Sigmoid colon (tissue), 7 donors: ENCODE measurements at places on chromosomes 11 and 22. TPM values are rescaled to one million over a fixed set of nuclear protein-coding genes. Genes with fewer than 3 reads are reported as not detected.

GRCh38 chr11:86571273-86571948, 101.0 kb downstream of the ME3 start:
- H3K36me3 ChIP-seq = no peaks in the 10 kb centered on the region
- no peaks in the 10 kb centered on the region for H3K27me3 ChIP-seq
- H3K27ac ChIP-seq = no peak overlapping the region
- no peak overlapping the region for H3K4me3 ChIP-seq
- DNase-seq = no peak

GRCh38 chr11:16946477-16947282, 67.5 kb downstream of the PLEKHA7 start:
- H3K4me1 ChIP-seq = no peaks in the 10 kb centered on the region
- H3K4me3 ChIP-seq = no peak overlapping the region
- H3K36me3 ChIP-seq = no peaks in the 10 kb centered on the region
- H3K27me3 ChIP-seq = no peaks in the 10 kb centered on the region
- H3K27ac ChIP-seq = no peak overlapping the region

GRCh38 chr22:24184057-24184798, 2.9 kb downstream of the SUSD2 start:
- DNase-seq = peak; percentile 56
- peaks cover 22% of the 10 kb centered on the region for H3K4me1 ChIP-seq

DNA sequence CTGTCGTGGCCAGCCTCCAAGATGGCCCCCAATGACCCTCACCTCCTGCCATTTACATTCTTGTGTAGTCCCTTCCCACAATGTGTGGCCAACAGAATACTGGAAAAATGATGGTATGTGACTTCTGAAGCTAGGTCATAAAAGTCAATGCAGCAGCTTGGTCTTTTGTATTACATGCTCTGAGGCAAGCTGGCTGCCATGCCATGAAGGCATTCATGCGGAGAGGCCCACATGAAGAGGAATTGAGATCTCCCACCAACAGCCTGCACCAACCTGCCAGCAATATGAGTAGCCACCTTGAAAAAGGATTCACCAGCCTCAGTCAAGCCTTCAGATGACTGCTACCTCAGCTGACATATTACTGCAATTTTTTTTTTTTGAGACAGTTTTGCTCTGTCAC, 4.6 kb downstream of the MRTFA start:
- H3K36me3 ChIP-seq = no peaks in the 10 kb centered on the region
- H3K27me3 ChIP-seq = no peaks in the 10 kb centered on the region
- DNase-seq = peak; percentile 34
- no peak overlapping the region for H3K27ac ChIP-seq
- peaks cover 57% of the 10 kb centered on the region for H3K4me1 ChIP-seq
- no peak overlapping the region for H3K4me3 ChIP-seq

DNA sequence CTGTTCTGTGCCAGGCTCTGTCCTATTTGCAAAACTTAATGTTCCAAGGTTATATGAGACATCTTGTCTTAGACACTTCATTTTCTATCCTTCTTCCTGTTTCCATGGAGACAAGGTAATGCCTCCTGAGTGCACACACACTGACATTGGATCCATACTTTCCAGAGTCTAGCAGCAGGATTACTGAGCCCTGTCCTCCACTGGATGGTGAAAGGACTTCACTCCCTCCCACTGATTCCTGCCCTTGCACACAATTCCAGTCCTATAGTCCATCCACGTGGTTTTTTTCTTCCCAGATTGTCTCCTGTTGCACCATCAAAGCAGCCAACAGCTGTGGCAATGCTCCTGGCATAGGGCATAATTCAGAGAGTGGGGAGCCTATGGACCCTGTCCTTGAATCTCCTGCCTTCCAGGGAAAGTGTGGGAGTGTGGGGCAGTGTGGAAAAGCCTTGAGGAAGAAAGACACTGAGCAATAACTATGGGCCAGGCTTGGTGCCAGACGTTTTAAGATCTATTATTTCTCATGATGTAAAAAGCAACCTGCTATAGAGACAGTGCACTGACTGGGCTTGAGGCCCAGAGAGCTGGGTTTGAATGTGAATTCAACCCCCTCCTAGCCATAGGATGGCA, 31.3 kb downstream of the SERPINH1 start:
- H3K4me3 ChIP-seq = no peak overlapping the region
- no peaks in the 10 kb centered on the region for H3K27me3 ChIP-seq
- no peaks in the 10 kb centered on the region for H3K36me3 ChIP-seq
- no peak overlapping the region for H3K27ac ChIP-seq

GRCh38 chr11:126477535-126478305, 122.2 kb downstream of the ST3GAL4 start:
- H3K4me1 ChIP-seq = peaks cover 4% of the 10 kb centered on the region
- DNase-seq = no peak
- H3K36me3 ChIP-seq = no peaks in the 10 kb centered on the region
- no peak overlapping the region for H3K27ac ChIP-seq

DNA sequence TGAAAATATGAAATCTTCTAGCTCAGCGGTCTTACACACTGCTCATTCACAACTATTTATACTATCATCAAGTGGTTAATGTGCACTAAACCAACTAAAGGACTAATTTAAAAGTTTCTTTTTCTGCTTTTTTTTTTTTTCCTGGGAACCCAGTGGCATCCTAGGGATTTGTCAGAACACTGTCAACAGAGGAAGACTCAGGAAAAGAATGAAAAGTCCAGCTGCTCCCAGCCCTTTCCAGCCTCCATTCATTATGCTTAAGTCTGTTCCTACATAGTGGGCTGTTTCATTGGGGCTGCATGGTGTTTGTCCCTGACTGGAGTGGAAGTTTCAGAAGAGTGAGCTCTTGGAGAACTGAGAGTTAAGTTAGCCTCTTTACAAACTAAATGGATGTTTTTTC, 391.1 kb downstream of the AASDHPPT start:
- peaks cover 8% of the 10 kb centered on the region for H3K4me1 ChIP-seq
- no peak for DNase-seq
- no peaks in the 10 kb centered on the region for H3K27me3 ChIP-seq
- H3K4me3 ChIP-seq = no peak overlapping the region

DNA sequence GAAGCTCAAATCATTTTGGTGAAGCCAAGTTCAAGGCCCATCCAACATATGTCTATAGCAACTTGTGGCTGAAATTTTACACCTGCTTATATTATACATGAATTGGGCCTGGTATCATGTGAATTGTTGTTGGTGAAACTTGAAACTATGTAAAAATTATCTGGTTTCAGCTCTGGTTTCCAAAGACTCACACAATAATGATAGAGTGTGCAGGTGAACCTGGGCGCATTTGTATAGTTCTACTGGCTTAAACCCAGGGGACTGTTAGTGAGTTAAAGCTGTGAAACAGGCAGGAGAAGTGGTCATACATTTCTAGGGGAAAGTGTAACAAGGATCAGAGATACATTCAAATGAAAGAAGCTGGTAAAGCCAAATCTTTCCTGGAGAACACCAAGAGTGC, 627.3 kb downstream of the METTL15 start:
- H3K27ac ChIP-seq = no peak overlapping the region
- H3K36me3 ChIP-seq = no peaks in the 10 kb centered on the region
- DNase-seq = no peak
- no peak overlapping the region for H3K4me3 ChIP-seq

GRCh38 chr11:119741369-119742262, 12.6 kb upstream of the NECTIN1 start:
- H3K27ac ChIP-seq = no peak overlapping the region
- no peaks in the 10 kb centered on the region for H3K4me1 ChIP-seq
- H3K36me3 ChIP-seq = no peaks in the 10 kb centered on the region
- peaks cover 44% of the 10 kb centered on the region for H3K27me3 ChIP-seq
- no peak for DNase-seq

GRCh38 chr22:24408630-24409029, 18.8 kb upstream of the ADORA2A start:
- H3K36me3 ChIP-seq = no peaks in the 10 kb centered on the region
- DNase-seq = no peak
- H3K4me1 ChIP-seq = no peaks in the 10 kb centered on the region
- no peak overlapping the region for H3K4me3 ChIP-seq

DNA sequence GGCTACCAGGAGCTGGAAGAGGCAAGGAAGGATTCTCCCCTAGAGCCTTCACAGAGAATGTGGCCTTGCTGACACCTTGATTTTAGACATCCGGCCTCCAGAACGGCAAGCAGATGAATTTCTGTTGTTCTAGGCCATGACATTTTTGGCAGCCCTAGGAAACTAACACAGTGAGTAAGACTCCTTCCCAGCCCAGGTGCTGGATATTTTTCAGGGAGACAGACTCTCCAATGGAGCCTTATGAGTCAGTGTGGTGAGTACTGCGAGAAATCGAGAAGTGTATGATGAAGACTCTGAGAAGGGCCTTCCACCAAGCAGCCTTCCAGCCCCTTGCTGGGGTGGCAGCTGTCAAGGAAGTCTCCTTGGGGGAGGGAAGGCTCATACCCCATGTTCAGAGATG, 114.4 kb downstream of the OSBP2 start:
- H3K36me3 ChIP-seq = no peaks in the 10 kb centered on the region
- no peaks in the 10 kb centered on the region for H3K27me3 ChIP-seq
- no peak overlapping the region for H3K4me3 ChIP-seq

- no peak for DNase-seq
- H3K4me3 ChIP-seq = no peak overlapping the region
- no peaks in the 10 kb centered on the region for H3K27me3 ChIP-seq
- no peaks in the 10 kb centered on the region for H3K4me1 ChIP-seq
- no peak overlapping the region for H3K27ac ChIP-seq
Measured at GRCh38 chr11:17328871-17329494, 22.6 kb upstream of the NCR3LG1 start.

- H3K27ac ChIP-seq = no peak overlapping the region
- H3K4me3 ChIP-seq = no peak overlapping the region
- no peaks in the 10 kb centered on the region for H3K36me3 ChIP-seq
Measured at GRCh38 chr11:131038597-131038996, 122.3 kb upstream of the SNX19 start.

DNA sequence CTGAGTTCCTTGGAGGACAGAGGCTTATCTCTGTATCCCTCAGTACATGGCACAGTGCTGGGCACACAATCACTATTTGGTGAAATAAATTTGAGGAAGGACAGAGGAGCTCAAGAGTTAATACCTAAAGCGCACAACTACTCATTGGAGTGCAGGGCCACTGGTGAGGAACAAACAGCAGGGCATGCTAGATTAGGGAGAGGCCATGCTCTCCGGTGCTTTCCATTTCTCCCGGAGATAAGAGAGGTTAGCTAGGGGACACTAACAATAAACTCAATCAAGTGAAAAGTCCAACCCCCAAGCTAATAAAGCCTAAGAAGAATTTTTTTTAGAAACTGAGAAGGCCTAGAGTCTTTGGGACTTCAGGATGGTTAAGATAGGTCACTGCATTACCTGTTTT, 29.1 kb downstream of the NFRKB start:
- H3K27me3 ChIP-seq = no peaks in the 10 kb centered on the region
- peaks cover 53% of the 10 kb centered on the region for H3K36me3 ChIP-seq
- H3K4me3 ChIP-seq = no peak overlapping the region
- no peak for DNase-seq
- H3K27ac ChIP-seq = no peak overlapping the region

GRCh38 chr11:30333405-30333804, 10.5 kb downstream of the ARL14EP start:
- no peak overlapping the region for H3K27ac ChIP-seq
- H3K4me3 ChIP-seq = no peak overlapping the region
- DNase-seq = no peak
- H3K4me1 ChIP-seq = peaks cover 6% of the 10 kb centered on the region
- H3K36me3 ChIP-seq = peaks cover 18% of the 10 kb centered on the region

The CHST1 gene
- total RNA-seq = 0.55 TPM

DNA sequence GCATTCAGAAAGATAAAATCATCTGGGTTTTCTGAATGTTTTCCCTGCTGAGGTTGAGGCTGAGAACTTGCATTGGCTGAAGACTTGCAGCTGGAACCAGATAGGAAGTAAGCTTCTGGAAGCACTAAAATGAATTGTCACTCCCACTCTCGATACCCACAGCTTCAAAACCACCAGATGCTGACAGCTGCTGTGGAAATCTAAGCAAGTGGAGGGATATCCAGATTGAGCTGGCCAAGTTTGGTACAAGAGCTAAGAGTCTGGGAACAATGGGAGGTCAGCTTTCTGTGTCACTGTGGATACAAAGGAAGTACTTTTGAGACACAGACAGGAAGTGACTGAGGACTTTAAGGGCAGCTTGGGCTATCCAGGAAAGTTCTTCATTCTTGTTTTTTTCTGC, 51.3 kb upstream of the CD44 start:
- no peak overlapping the region for H3K27ac ChIP-seq
- no peak for DNase-seq
- no peaks in the 10 kb centered on the region for H3K27me3 ChIP-seq
- no peaks in the 10 kb centered on the region for H3K36me3 ChIP-seq

- H3K36me3 ChIP-seq = peaks cover 87% of the 10 kb centered on the region
- H3K4me1 ChIP-seq = no peaks in the 10 kb centered on the region
- no peak overlapping the region for H3K4me3 ChIP-seq
- no peaks in the 10 kb centered on the region for H3K27me3 ChIP-seq
Measured at GRCh38 chr22:17880020-17880419, 105.8 kb upstream of the BID start.

- H3K36me3 ChIP-seq = no peaks in the 10 kb centered on the region
- no peaks in the 10 kb centered on the region for H3K4me1 ChIP-seq
- H3K27ac ChIP-seq = no peak overlapping the region
- H3K4me3 ChIP-seq = no peak overlapping the region
Measured at GRCh38 chr11:96854425-96854824, 464.6 kb downstream of the JRKL start.

The MRPL49 gene
- total RNA-seq = 84.9 TPM

DNA sequence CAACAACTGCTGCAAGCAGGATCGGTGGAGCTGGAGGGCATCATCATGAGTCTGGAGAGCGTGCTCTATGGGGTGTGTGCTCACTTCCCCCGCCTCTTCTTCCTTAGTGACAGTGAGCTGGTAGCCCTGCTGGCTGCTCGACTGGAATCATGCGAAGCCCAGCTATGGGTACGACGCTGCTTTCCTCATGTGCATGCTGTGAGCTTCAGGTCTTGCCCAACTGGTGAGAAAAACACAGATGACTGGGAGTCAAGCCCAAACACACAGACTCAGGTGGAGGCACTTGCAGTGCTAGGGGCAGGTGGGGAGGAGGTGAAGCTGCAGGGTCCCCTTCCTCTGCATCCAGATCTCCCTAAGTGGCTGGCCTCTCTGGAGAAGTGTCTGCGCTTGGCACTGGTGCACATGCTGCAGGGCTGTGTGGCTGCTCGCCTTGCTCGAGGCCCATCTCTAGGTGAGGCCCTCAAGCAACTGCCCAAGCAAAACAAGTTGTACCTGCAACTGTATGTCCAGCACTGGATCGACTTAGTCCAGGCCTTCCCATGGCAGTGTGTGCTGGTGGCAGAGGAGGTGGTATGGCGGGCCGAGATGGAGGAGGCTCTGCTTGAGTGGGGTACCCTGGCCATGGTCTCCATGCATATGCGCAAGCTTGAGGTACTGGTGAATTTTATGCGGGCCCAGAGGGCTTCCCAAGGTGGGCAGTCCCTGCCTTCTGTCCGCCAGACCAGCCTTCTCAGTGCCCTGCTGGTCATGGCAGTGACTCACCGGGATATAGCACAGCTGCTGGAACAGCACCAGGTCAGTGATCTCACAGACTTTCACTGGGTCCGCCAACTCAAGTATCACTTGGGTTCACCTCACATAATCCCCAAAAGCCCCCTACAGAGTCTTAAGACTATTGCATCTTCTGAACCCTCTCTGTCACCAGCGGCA, 48.1 kb downstream of the DNHD1 start:
- H3K27me3 ChIP-seq = no peaks in the 10 kb centered on the region
- H3K4me1 ChIP-seq = no peaks in the 10 kb centered on the region
- H3K36me3 ChIP-seq = peaks cover 7% of the 10 kb centered on the region
- no peak for DNase-seq

GRCh38 chr11:69007975-69008381, 5.1 kb downstream of the MRGPRF start:
- peak overlapping the region; percentile 100 for H3K27ac ChIP-seq
- H3K4me1 ChIP-seq = no peaks in the 10 kb centered on the region
- peaks cover 34% of the 10 kb centered on the region for H3K36me3 ChIP-seq
- H3K27me3 ChIP-seq = no peaks in the 10 kb centered on the region
- peak; percentile 65 for DNase-seq
